ENCODE measurements at places on chromosomes 16 and 17.

- no peak for DNase-seq
Observed at GRCh38 chr17:78241277-78242023, 10.0 kb downstream of the TMEM235 start.

GRCh38 chr16:10566613-10567012 lies 13.8 kb downstream of the EMP2 start:
- no peak for DNase-seq

DNA sequence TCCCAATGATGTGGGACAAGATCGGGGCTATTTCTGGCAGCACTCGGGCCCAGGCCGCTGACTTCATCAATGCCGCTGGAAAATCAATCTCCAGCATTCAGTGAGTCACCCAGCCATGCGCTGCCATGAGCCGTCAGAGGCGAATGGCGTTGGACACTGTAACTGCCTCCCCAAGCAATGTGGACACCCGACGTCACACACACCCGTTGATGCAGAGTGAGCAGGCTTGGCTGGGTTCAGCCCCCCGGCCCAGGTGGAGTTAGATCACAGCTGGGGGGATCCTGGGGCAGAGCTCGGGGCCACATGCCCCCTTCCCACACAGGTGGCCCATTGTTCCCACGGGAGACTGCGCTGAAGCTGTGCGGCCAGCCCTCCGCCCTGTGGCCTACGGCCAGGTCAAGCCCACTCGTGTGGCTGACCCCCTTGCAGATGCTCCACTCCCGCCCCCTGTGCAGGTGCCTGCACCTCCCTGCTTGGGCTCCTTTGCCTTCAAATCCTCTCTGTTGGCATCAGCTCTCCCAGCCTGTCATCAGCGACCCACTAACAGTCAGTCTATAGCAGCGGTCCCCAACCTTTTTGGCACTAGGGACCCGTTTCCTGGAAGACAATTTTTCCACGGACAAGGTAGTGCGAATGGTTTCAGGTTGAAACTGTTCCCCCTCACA lies 89.9 kb downstream of the TBC1D16 start:
- peak; percentile 44 for DNase-seq

GRCh38 chr17:48492401-48493298 lies 38.2 kb downstream of the HOXB1 start:
- DNase-seq: no peak

DNA sequence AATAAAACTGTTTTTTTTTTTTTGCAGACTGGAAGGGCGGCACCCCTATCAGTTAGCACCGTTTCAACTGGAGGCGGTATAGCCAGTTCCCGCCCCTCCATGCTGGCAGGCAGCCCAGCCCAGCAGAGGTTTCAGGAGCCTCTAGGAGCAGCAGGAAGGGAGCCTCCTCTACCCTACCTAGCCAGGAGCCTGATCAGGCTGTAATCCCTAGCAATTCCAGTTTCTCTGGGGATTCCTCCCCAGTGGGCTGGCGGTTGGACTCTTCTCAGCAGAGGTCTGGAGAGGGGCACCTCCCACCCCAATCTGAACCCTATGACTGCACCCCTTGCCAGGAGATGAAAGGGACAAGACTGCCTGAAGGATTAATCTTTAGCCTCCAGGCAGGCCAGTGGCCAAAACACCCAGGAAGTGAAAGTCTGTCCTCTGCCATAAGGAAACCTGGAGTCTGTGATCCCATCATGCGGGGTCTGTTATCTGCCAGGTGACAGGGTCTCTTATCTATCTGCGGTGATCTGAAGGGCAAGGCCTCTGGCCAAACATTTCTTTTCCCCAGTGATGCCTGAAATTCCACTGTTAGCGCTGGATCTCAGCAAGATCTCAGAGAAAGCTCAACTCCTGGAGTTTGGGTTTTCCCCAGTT lies 4.9 kb upstream of the CDH1 start:
- peak; percentile 87 for DNase-seq

DNA sequence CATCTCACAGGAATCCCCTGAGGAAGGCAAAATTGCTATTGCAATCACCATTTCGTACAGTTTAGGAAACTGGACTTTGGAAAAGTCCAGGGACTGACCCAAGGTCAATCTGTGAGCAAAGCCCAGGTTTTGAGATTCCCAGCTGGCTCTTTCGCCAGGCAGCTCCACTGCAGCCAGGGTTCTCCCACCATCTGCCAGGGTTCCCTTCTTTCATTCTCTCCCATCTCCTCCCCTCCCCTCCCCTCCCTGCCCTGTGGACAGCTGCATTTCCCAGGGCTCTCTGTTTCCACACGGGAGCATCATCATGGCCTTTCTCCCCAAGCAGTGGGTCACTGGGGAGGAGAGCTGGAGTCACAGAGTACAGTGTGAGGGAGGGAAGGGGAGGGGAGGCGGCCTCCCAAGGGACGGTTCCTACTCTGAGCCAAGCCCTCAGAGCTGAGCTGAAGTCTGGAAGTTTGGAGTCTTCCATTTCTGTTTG lies 11.9 kb upstream of the GSDMA start:
- no peak for DNase-seq
